Ammon's horn (tissue), 1 donor: ENCODE measurements at places on chromosomes 5 and 9.
A peak's percentile ranks its signal among the peaks of the same experiment; 100 is the strongest.

GRCh38 chr9:75175395-75175794 is 87.1 kb downstream of the OSTF1 start:
- no peak for DNase-seq

DNA sequence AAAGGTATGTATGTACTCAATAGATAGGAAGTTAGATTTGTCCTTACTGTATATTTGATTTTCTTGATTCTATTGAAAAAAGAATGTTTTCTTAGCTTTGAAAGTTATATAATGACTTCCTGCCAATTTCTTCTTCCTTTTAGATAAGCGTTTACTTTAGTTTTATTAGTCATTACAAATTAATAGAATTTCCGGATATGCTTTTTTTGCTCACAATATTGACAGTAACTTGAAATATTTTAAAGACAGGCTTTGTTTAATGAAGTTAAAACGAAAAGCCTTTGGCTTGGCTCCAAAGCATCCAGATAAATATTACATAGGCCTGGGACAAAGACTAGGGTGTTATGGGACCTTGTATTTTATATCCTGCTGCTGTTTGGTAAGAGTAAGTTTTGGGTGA is 49.5 kb downstream of the CWC27 start:
- DNase-seq: no peak

GRCh38 chr9:92963831-92964606 is 16.7 kb downstream of the FGD3 start:
- DNase-seq: peak; percentile 54

- DNase-seq: no peak
These were observed 6.4 kb upstream of the FCHO2 start for GRCh38 chr5:72949481-72949880.

DNA sequence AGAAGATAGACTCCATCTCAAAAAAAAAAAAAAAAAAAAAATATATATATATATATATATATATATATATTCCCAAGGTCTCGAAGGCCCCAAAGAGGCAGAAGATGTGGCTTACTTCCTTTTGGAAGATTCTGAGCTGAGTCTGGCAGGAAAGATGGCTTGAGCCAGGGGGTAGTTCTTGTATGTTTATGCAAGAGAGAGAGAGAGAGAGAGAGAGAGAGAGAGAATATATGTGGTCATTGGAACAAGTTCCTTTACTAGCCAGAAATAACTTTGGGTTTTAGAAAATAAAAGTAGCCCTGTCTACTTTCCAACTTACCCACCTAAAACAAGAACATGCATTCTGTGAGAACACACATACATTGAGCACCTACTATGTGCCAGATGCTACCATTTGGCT is 17.6 kb downstream of the NCS1 start:
- DNase-seq: no peak

- no peak for DNase-seq
These were observed 96.9 kb downstream of the NNT start for GRCh38 chr5:43699910-43700309.

- DNase-seq: no peak
These were observed 11.8 kb downstream of the PHF19 start for GRCh38 chr9:120865176-120865575.

DNA sequence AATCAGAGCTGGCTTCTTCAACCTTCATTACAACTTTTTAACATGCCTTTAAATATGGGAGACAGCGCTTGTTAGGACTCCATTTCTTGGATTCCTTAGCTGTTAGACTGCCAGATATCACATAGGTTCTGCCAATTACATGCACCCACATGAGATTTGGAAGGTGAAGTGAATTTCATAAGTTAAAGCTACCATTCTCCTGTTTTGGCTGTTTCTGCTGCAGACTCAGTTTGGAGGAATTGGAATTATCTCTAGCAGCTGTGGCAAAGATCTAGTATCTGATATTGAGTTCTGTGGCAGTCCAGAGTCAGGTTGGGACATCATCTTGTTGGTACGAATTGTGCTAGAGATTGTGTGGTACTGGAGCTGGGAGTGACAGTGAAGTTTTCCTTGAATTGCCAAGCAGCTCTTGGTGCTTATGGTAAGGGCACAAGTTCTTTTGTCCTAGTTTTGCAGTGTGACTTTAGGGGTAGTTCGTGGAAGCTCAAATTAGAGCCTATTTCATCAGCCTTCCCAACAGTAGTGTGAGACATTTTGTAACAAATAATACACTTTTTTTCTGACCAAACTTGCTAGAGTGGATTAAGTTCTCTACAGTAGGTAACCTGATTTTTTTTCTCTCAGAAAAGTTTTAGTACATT is 9.1 kb upstream of the PJA2 start:
- no peak for DNase-seq

DNA sequence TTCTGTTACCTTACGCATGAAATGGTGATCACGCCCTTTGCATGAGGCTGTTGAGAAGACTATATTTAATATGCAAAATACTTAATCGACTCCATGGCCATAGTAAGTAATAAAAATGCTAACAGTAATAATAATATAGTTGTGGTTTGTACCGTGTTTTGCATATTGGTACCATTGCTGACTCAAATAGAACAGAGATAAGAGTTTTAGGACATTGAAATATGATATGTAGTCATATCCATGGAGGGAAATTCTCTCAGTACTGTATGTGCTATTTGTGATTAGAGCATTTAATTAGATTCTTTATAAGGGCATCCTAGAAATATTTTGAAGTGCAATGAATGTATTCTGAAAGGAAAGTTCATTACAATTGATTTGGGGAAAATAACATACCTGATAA is 41.9 kb downstream of the CFAP90 start:
- no peak for DNase-seq

- no peak for DNase-seq
These were observed 624.2 kb downstream of the CHSY3 start for GRCh38 chr5:130528474-130528873.

DNA sequence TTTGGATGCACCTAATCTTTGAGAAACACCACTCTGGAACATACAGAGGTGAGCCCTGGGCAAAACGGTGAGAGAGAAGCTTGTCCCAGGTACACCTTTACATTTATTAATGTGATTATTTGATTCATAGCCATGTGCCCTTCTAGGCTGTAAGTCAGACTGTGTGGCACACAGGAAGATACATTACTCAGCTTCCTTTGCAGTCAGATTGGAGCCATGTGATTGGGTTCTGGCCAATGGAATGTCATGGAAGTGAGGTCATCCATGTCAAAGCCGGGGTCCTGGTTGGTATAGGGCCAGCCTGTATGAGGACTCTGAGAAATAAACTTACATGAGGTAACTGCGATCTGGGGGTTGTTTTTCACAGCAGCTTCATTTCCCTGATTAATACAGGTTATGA is 106.8 kb upstream of the CD180 start:
- DNase-seq: no peak
